IPS DF 6.9 (cell line): ENCODE measurements at places on chromosomes 2 and 18.
A peak's percentile ranks its signal among the peaks of the same experiment; 100 is the strongest.

- DNase-seq, result no peak
These were observed 187.8 kb upstream of the SIX3 start for GRCh38 chr2:44753552-44754285.

DNA sequence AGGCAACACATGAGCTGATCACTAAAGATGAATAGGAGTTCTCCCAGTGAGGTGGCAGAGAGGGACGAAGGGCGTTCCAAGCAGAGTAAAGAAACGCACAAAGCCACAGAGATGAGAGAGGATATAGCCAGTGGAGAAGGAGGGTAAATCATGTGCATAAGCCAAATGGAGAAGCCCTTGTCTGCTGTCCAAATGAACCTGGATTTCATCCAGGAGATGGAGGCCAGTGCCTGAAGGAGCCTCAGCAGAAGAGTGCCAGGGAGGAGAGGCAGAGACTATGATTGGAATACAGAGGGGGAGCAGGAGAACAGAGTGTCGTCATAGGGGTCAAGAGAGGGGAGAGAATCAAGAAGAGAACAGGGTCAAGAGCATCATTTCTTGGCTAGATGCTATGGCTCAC lies 48.9 kb upstream of the STPG4 start:
- no peak for DNase-seq

DNA sequence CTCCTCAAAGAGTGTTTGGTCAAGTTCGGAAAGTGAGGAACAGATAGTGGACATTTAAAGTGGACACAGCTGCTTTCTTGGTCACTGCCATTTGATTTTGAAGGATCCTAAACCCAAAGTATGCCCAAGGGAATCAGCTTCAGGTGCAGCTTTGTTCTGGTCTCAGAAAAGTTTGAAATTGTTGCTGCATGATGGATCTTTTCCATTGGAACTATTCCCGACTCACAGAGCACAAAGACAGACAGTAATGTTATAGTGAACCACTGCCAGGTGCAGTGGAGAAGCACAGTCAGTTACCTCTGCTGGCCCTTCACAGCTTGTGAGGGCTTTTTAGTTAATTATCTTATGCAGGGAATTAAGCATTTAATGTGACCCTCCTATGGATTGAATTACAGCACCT lies 301.7 kb downstream of the PHLPP1 start:
- DNase-seq, result no peak

- no peak for DNase-seq
These were observed 1.2 kb downstream of the EFEMP1 start for GRCh38 chr2:55922291-55922907.

DNA sequence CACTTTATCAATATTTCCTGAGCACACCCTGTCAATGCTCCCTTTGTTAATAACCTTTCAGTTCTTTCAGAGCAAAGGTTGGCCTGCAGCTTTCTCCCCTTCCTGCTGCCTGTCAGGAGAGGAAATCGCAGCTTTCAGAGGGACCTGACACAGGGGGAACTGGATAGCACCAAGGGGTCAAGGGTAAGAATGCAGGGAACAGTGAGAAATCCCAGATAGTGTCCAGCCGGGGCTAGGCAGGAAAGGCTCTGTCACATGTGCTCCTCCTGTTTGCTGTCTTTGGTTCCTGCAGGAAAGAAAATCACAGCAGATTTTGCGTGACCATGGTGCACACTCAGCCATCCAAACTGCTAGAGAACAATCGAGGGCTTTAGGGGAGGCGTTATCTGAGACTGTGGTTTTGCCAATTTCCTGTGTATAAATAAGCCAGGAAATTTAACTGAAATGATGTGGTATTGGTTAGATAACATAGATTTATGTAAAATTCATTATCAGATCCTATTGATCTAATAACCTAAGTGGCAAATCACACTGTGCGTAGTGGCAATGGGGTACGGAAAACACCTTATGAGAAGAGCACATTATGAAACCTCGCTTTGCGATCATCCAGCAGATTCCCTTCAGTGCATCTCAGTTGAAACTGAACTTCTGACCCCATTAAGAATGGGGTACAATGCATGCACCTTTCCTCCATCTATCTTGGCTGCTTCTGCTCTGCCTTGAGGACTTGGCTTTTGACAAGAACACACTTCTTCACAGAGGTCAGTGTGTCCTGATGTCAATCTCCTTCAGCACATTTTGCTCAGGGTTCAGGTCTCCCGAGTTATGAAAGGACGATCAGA lies 178.0 kb downstream of the ICOS start:
- DNase-seq, result no peak

DNA sequence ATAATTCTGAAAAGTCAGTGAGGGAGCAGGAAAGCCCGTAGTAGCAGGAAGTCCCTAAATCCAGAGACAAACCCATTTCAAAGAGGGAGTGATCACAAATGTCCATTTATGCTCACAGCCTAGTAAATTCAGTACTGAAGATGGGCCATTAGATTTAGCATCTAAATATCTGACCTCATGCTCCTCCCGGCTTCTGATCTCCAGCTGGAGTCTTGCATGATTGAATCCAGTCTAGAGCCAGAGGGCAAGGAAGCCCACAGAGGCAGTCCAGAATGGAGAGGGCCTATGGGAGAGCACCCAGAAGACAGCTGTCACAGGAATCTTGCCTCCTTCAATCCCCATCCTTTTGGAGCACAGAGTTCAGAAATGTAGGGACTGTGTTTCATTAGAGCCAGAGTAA lies 16.0 kb upstream of the ST8SIA3 start:
- no peak for DNase-seq

GRCh38 chr2:240434728-240435456 lies 571 bp upstream of the GPC1 start:
- peak; percentile 60 for DNase-seq

DNA sequence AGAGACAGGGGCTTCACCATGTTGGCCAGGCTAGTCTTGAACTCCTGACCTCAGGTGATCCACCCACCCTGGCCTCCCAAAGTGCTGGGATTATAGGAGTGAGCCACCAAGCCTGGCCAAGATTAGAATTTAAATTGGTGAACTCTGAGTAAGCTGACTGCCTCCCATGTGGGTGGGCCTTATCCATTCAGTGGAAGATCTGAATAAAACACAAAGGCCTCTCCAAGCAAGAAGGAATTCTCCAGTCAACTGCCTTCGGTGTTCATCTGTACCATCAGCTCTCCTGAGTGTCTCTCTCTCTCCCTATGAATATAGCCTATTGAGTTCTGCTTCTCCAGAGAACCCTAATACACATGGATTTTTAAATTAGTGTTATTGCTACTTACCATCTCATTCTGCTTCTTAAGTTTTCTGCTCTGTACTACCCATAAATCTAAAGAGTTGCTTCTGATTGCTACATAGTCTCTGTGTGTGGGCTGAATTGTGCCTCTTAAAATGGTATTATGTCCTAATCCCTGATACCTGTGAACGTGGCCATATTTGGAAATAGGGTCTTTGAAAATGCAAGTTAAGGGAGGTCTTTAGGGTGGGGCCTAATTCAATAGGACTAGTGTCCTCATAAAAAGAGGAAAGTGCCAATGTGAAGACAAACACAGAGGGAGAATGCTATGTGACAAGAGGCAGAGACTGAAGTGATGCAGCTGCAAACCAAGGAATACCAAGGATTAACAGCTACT lies 36.3 kb downstream of the FBXO11 start:
- DNase-seq, result no peak

DNA sequence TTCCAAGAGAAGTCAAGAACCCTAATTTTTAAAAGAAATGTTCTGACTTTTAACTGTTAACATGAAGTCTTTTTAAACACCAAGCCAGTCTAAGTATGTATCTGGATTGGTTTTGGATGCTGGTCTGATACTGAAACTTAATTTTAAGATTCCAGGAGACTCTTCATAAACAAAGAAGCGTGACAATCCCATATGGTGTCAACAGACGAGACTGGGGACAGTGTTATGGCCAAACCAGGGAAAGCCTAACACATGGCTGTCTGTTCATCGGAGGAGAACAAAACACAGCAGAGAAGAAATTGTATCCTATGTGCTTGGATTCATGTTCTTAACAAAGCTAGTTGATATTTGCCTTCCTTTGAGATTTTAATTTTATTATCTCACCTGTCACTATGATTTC lies 80.5 kb upstream of the UPP2 start:
- no peak for DNase-seq

- DNase-seq, result no peak
These were observed 29.8 kb downstream of the PIKFYVE start for GRCh38 chr2:208295834-208296233.

DNA sequence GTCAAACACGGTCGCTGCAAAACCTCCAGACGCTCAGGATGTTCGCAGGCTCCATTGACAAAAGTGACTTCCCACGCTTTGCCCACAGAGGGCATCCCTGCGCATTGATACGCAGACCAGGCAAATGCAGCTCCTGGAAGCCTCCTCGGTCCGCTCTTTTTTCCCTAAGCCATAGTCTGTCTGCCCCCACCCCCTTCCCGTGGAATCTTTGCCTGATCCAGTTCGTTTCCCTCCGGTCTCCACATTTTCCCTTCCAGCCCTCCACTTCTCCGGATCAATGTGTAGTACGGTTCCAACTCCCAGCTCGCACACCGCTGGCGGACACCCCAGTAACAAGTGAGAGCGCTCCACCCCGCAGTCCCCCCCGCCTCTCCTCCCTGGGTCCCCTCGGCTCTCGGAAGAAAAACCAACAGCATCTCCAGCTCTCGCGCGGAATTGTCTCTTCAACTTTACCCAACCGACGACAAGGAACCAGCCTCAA lies at the start of gene DCC:
Gene DCC (plus strand): TSS at position 307 of the 481 bp plus-strand sequence. CDS start 591 bp downstream, outside the sequence.
- no peak for DNase-seq

GRCh38 chr2:88195246-88195645 lies 25.1 kb downstream of the THNSL2 start:
- no peak for DNase-seq

DNA sequence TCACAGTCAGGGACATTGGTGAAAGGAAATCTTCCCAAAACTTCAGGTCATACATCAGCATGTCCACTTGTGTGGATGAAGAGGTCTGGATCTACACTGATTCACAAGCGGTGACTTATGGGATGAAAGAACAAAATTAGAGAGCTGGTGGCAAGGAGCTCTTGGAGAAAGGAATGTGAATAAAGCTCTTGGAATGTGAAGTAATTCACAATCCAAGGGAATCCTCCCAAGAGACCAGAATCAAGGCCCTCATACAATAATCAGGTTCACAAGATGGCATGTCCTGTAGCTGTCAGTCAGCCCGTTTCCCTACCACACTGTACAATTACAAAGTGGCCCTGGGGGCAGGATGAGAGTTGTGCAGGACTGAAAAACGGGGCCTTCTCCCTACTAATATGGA lies 96.2 kb downstream of the MRPS9 start:
- DNase-seq, result no peak

- no peak for DNase-seq
These were observed 1.6 kb downstream of the DNAH7 start for GRCh38 chr2:196067088-196067382.

DNA sequence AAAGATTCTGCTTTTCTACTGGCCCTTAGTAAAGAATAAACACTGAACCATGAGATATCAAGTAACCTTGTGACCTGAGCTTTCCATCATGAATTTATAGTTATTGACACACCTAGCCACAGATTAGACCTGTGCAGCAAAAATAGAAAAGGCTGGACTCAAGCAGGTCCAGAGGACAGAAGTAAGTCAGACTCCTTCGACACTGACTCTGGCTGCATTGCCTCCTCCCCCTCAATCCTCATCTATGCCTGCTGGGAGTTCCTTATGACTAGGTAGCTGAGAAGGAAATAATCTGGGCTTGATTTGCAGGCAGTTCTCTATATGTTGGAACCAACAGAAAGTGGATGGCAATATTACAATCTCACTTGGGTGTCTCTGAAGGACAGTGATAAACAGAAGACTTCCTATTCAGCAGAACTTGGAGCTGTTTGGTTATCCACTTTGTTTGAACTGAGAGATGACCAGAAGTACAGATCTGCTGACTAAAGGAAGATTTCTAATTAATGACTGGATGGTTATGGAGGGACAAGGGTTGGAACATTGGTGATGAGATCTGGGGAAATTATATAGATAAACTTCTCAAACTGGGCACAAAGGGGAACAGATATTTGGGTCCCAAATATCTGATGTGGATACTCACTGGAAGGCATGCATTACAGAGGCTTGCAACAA lies 39.4 kb downstream of the ARID5A start:
- no peak for DNase-seq

DNA sequence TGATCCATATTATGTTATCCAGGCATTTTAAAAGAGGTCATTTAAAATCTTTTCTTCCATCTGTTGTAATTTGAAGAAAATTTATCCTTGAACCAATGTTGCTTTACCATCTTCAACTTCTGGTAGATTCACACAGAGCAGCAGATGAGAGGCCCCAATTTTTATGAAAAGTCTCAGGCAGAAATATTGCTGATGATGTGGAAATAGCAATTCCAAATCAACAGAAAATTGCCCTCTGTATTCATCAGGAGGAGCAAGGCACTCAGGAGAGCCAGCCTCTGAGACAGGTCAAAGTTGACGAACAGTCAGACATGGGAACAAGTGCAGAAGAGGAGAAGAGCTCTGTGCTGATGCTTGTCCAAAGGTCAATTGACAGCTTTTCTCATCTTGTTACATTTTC lies 444.9 kb downstream of the NCKAP5 start:
- DNase-seq, result no peak

DNA sequence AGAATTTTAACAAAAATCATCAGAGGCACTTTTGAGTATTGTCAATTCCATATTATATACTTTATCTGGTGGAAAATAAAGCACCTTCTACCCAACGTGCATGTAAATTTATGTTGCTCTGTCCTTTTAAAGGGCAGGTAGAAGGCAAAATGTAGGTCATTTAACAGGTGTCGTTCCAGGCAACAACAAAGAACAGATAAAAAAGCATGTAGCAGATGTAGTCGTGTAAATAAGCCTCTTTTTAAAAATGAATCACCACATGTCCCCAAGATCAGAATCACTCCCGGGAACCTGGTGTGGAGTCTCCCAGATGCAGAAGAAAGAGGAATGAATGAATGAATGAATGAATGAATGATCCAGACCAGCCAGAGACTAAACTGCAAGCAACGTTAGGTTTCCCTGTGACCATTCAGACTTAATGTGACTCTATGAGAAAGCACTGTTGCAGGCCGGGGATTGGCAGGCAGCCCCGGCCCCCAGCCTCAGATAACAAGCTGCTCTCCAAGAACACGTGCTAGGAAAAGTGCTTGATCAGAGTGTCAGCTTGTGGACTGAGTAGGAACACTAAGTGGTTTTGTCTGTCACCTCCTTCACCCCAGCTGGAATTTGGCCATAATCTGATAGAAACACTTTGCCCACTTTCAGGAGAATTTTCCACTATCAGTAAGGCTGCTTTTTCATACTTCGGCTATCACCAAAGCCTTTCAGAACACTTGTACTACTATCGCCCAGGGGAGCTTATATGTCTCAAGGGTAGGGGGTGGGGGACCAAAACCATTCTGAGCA lies 100.6 kb downstream of the CDK15 start:
- no peak for DNase-seq

DNA sequence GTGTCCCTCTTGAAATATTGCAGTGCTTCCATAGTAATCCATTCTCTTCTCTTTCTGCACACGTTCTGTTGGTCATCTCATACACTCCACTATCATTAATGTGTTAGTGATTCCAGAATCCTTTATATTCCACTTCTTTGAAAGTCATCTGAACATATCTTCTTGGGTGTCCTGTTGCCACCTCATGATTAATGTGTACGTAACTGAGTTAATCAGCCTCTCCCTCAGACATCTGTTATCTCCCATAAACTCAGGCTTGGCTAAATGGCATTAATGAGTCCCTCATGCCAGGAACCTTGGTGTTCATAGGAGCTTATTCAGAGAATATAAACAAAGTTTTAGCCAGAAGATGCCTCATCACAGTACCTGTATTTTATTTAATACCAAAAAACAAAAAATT lies 126.4 kb downstream of the NCOA1 start:
- no peak for DNase-seq
